AG20443 (cell line): ENCODE measurements at places on chromosomes 11 and 22.

DNA sequence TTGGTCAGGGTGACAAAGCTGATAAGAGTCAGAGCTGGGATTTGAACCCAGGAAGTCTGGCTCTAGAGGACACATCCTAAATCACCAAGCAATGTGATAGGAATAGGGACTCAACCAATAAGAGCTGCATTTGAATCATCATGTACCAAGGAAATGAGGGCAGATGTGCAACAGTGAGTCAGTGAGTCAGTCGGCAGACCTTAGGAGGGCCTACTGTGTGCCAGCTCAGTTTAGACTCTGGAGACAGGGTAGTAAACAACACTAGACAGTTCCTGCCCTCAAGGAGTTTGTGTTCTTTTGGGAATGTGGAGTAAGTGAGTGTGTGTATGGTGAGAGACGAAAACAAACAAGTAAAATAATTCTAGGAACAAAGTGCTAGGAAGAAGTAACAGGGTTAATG lies 11.2 kb downstream of the IL10RA start:
- no peak for DNase-seq

- no peak for DNase-seq
Observed at GRCh38 chr11:57568330-57568766, 876 bp upstream of the UBE2L6 start.

DNA sequence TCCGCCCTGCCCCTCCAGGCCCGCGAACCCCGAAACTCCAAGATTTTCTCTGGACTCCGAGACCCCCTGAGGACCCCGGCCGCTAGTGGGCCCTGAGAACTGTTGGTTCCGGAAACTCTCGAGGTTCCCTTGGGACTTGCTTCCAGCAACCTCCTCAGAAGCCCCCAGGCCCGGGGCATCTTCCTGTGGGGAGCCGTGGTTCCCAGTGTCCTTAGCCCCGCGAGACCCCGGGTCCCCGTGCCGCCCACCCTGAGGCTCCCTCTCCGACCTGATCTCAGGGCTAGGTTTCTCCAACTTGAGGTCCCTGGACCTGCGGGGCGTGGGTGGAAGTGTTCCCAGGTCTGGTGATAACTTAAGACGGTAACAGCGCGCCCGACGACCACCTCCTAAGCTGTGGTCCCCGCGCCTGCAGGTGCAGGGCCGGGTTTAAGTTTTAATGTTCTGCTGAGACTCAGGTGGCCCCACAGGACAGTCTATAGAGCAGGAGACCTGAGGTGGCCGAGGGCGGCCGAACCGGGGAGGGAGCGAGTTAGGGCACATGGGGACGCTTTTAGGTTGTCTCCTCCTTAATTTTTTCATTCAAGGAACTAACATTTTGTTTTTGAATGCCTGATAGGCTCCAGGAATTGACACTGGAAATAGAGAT lies 720 bp downstream of the FAM118A start:
- DNase-seq = no peak

DNA sequence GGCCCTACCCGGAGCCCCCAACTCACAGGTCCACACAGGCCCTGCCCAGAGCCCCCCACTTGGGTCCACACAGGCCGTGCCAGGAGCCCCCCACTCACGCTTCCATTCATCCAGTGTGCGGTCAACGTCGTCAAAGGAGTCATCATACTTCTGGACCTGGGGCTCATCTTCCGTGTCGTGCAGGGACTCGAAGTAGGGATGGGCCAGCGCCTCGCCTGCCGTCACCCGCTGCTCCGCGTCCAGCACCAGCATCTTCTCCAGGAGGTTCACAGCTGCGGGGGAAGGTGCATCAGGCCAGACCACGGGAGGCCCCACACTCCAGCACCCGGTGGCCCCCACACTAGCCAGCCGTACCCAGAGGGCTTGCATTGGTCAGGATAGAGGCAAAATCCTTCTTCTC lies 4.0 kb upstream of the HDAC10 start:
- no peak for DNase-seq

DNA sequence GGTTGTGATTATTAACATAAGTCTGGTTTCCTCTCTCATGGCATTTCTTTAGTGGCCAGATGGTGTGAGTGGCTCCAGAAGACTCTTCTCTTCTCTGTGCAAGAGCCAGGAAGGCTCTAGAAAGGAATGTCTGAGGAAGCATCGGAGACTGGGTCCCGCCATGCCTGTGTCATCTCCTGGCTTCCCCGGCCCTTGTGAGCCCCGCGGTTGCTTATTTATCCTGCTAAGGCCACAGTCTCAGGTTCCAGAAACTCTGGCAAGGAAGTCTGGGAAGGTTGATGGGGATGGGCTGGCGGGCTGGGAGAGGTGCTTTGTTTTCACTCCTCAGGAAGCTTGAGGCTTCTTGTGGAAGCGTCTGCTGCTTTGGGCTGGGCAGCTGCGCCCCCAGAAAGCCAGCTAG lies 18.9 kb downstream of the BCR start:
- DNase-seq = no peak

- no peak for DNase-seq
Observed at GRCh38 chr11:33696931-33697638, 3.5 kb downstream of the C11orf91 start.

GRCh38 chr11:36463781-36464180 lies 46.3 kb downstream of the TRAF6 start:
- peak; percentile 35 for DNase-seq
